Ovary (tissue), 10 donors: ENCODE measurements at places on chromosomes 5 and 9. TPM values are rescaled to one million over a fixed set of nuclear protein-coding genes. Genes with fewer than 3 reads are reported as not detected.

DNA sequence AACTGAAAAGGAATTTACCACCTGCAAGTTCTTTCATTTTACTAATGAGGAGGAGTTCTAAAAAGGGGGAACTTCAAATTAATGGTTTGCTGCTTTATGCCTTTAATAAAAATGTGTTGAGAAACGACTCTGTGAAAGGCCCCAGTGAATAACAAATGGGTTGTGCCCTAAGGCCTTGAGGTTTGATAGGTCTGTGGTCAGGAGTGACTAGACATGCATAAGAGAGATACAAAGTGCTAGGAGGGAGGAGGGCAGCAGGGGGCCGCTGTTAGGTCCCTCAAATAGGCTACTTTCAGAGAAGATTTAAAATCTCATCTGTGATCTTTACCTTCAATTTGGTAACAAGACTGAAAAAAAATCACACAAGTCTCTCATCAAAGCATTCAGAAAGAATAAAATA, 58.3 kb downstream of the FAM81B start:
- H3K4me1 ChIP-seq: no peaks in the 10 kb centered on the region
- H3K27ac ChIP-seq: no peak overlapping the region
- no peak overlapping the region for H3K4me3 ChIP-seq
- DNase-seq: no peak
- no peaks in the 10 kb centered on the region for H3K36me3 ChIP-seq
- no peaks in the 10 kb centered on the region for H3K27me3 ChIP-seq

DNA sequence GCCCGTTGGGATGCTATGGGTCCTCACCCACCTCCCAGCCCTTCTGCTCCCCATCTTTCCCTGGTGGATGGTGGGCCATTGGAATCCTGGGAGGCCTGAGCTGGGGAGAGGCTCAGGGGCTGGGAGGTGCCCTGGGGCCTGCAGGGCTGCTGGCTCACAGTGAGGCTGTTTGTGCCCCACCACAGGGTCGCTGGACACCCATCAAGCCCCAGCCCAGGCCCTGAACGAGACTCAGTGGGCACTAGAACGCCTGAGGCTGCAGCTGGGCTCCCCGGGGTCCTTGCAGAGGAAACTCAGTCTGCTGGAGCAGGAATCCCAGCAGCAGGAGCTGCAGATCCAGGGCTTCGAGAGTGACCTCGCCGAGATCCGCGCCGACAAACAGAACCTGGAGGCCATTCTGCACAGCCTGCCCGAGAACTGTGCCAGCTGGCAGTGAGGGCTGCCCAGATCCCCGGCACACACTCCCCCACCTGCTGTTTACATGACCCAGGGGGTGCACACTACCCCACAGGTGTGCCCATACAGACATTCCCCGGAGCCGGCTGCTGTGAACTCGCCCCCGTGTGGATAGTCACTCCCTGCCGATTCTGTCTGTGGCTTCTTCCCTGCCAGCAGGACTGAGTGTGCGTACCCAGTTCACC, 4.9 kb upstream of the AIF1L start:
- DNase-seq: no peak
- H3K4me3 ChIP-seq: no peak overlapping the region
- H3K27me3 ChIP-seq: no peaks in the 10 kb centered on the region
- H3K27ac ChIP-seq: no peak overlapping the region

- H3K27ac ChIP-seq: no peak overlapping the region
- H3K4me1 ChIP-seq: peaks cover 1% of the 10 kb centered on the region
- no peak for DNase-seq
- no peaks in the 10 kb centered on the region for H3K36me3 ChIP-seq
- H3K27me3 ChIP-seq: no peaks in the 10 kb centered on the region
Observed at GRCh38 chr9:133731876-133732638, 6.1 kb downstream of the SARDH start.

- H3K4me1 ChIP-seq: peaks cover 13% of the 10 kb centered on the region
- no peaks in the 10 kb centered on the region for H3K36me3 ChIP-seq
- H3K27me3 ChIP-seq: no peaks in the 10 kb centered on the region
- H3K27ac ChIP-seq: no peak overlapping the region
- no peak overlapping the region for H3K4me3 ChIP-seq
Observed at GRCh38 chr5:16862777-16863176, 73.3 kb downstream of the MYO10 start.

The HAVCR2 gene
- total RNA-seq: 2.1 TPM

- no peak overlapping the region for H3K4me3 ChIP-seq
- no peaks in the 10 kb centered on the region for H3K4me1 ChIP-seq
- H3K36me3 ChIP-seq: no peaks in the 10 kb centered on the region
- H3K27me3 ChIP-seq: no peaks in the 10 kb centered on the region
- no peak for DNase-seq
Observed at GRCh38 chr5:59123595-59124561, 541.0 kb downstream of the RAB3C start.

The SHC3 gene
- 0.46 TPM for total RNA-seq

GRCh38 chr5:140189977-140190871, 15.2 kb downstream of the CYSTM1 start:
- no peaks in the 10 kb centered on the region for H3K36me3 ChIP-seq
- no peak overlapping the region for H3K27ac ChIP-seq
- no peak for DNase-seq
- H3K4me1 ChIP-seq: no peaks in the 10 kb centered on the region
- H3K27me3 ChIP-seq: no peaks in the 10 kb centered on the region

The UNC13B gene
- total RNA-seq: 17.7 TPM

DNA sequence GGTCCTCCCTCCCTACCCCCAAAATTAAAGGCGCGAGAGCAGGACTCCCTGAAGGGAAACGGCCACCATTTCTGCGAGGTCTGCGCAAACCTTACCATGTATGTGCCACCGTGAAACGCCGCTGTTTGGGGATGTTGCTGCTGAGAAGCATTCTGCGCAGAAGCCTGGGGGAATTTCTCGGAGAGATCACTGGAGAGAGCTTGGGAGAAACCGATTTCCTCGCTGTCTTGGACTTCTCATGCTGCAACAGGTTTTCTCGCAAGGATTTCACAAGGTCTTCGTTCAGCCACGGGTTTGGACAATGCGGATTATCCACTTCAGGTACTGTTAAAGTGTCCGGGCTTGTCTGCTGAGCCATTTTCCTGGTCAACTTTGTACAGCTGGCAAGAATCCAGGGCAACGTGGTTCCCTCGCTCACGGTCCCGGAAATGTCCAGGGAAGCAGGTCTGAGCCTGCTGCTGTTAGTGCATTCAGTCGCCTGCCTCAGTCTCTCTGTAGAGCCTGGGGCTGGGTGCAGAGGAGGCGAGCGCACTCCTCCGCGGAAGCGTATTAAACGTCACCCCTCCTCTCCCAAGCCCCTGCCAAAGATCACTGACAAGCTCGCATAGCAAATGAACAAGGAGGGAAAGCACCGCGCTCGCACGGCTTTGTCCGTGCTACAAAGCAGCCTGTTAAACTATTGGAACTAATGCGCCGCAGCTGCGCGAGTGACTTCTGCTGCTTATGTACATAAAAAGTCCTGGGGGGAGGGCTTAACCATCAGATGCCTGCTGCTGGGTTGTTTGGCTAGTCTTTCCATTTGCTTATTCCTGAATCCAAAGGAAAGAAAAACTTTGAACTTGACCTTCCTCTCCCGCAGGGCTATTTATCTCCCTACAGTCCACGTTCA, 125.1 kb downstream of the PDE4D start:
- no peaks in the 10 kb centered on the region for H3K4me1 ChIP-seq
- no peaks in the 10 kb centered on the region for H3K36me3 ChIP-seq
- H3K27ac ChIP-seq: no peak overlapping the region
- H3K27me3 ChIP-seq: no peaks in the 10 kb centered on the region
- DNase-seq: peak; percentile 22

GRCh38 chr9:78234810-78235209, 1.1 kb upstream of the CEP78 start:
- no peaks in the 10 kb centered on the region for H3K27me3 ChIP-seq
- H3K36me3 ChIP-seq: no peaks in the 10 kb centered on the region
- DNase-seq: no peak
- H3K27ac ChIP-seq: no peak overlapping the region
- H3K4me1 ChIP-seq: peaks cover 5% of the 10 kb centered on the region

DNA sequence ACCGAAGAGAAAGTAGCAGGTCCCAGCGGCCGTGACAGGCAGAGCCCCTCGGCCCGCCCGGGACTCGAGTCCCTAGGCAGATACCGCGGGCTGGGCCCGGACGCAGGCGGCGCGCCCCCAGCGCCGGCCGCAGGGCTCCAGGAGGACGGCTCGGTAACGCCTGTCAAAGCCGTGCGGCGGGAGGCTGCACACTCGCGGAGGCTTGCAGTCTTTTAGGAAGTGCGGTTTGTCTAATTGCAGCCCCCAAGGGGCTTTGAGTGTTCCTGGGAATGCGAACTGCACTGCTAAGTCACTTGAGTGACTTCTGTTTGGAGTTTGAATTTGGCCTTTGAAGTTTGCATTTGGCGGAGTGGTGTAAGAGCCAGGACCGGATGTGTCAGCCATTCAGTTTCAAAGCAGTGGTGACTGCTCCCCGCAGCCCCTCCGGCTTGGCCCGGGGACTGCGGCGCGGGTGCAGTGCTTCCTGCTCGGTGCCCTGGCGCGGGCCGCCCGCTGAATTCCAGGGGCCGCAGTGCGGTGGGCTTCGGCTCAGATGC, 1.3 kb downstream of the MAP3K1 start:
- no peaks in the 10 kb centered on the region for H3K27me3 ChIP-seq
- peak; percentile 28 for DNase-seq
- H3K4me1 ChIP-seq: peaks cover 3% of the 10 kb centered on the region
- H3K36me3 ChIP-seq: no peaks in the 10 kb centered on the region
- peak overlapping the region; percentile 76 for H3K27ac ChIP-seq

The SLC9A3 gene
- 3.3 TPM for total RNA-seq

DNA sequence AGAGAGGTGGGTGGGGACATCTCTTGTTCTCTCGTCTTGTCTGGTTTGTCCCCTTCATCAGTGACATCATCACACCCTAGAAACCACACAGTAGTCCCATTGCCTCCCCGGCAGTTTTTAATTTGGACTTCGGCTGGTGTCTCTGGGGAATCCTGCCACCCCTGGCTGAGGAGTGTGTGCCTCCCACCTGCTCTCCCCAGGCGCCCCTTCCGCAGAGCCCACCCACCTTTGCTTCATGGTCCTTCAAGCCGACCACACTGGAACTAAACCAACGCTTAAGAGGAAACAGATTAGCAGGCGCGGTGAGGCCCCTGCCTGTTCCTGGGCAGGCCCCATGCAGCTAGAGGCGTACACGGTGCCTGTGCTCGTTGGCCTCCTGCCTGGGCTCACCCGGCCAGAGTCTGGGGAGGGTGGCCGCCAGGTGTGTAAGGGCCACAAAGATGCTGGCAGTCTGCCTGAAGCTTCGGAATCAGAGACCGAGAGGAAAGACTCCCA, 107.6 kb upstream of the SPRY4 start:
- no peak overlapping the region for H3K4me3 ChIP-seq
- no peaks in the 10 kb centered on the region for H3K27me3 ChIP-seq
- DNase-seq: no peak
- H3K4me1 ChIP-seq: no peaks in the 10 kb centered on the region

GRCh38 chr9:33476503-33476902, 2.8 kb upstream of the NOL6 start:
- no peak overlapping the region for H3K4me3 ChIP-seq
- peaks cover 7% of the 10 kb centered on the region for H3K4me1 ChIP-seq
- H3K27ac ChIP-seq: no peak overlapping the region
- no peaks in the 10 kb centered on the region for H3K36me3 ChIP-seq
- DNase-seq: peak; percentile 4

The PCDHGB3 gene
- 8.6 TPM for total RNA-seq

- H3K36me3 ChIP-seq: no peaks in the 10 kb centered on the region
- no peaks in the 10 kb centered on the region for H3K27me3 ChIP-seq
- peak overlapping the region; percentile 94 for H3K27ac ChIP-seq
- peak overlapping the region; percentile 89 for H3K4me3 ChIP-seq
Observed at GRCh38 chr5:41925555-41925951, 472 bp downstream of the FBXO4 start.
